ENCODE measurements at places on chromosomes 13 and 19.

DNA sequence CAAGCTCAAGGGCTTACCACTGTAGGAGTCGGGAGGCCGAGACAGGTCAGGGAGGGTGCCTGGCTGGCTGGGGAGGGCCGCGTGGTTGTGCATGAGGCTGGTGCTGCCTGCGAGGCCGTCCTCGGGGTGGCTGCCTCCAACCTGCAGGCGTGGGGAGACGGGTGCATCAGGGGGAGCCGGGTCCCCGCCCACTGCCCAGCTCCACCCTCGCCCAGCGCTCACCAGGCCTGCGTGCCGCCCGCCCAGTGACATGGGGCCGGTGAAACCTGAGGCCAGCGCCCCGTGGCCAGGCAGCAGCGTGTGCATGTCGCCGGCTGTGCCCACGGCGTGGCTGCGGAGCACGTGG lies 13.8 kb upstream of the UQCR11 start:
- no peak for DNase-seq

DNA sequence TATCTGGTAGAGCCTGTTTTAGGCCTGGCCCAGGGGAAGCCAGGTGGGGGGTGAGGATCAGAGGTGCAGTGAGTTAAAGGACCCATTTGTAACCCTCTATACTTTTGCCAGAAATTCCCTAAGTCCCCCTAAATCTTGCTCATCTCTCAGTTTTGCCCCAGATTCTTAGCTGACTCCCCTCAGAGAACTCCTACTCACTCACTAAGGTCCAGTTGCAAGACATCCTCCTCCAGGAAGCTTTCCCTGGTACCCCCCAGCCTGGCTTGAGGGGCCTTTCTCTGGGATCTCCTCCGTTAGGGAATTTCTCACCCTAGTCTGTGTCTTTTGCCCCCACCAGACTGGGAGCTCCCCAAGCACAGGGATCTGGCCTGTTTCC lies 1.9 kb downstream of the TSKS start:
- no peak for DNase-seq

- DNase-seq = no peak
Observed at GRCh38 chr19:47353307-47353712, 4.2 kb downstream of the DHX34 start.

DNA sequence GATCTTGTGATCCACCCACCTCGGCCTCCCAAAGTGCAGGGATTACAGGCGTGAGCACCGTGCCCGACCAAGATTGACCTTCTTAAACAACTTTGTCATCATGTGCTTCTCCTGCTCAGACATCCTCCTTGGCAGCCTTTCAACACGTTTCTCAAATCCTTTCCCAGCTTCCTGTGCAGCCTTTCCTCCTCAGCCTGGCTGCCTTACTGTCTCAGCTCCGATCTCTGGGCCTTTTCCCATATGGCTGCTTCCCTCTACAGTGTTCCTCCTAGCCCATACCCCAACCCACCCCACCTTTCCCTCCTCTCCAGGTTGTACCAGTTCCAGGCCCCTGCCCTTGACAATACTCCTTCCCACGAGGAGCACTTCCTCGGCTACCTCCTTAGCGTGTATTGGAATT lies 7.2 kb downstream of the PHF11 start:
- DNase-seq = no peak

GRCh38 chr13:30128591-30128990 lies 178.8 kb downstream of the KATNAL1 start:
- no peak for DNase-seq

DNA sequence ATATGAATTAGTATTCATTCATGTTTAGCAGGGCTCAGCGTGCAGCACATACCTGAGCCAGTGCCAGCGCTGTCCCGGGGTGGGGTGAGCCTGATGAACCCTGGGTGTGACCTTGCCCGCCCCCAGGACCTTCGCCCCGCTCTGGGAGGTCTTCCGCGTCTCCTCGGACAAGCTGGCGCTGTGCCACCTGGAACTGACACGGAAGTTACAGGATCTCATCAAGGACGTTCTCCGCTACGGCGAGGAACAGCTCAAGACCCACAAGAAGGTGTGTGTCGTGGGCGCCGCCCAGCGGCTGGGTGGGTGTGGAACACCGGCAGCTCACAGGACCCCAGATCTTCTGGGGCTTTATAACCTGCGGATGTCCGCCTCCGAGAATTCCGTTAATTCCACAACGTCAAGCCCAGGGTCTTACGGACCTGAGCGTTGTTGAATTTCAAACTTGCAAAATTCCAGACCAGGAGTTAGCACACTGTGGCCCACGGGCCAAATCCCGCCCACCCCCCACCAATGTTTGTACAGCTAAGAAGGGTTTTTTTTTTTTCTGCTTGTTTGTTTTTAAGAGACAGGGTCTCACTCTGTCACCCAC lies 15.4 kb downstream of the FCHO1 start:
- DNase-seq = peak; percentile 61

DNA sequence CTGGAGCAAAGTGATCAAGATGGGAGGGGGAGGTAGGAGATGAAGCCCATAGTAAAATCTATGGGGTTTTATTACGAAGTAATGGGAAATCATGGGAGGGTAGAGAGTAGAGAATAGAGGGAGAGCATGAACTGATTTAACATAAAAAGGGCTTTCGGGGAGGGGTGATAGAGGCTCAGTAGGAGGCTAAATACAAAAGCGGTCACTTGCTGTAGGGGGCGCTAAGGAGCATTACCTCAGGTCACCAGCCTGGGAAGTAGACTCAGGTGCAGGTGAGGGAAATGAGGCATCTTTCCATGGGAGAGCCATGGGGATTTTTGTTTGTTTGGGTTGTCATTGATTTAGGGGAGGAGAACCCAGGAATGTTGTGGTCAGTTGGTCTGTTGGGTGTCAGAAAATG lies 14.1 kb downstream of the KRTDAP start:
- no peak for DNase-seq

GRCh38 chr13:99624936-99625540 lies 123.8 kb downstream of the TM9SF2 start:
- no peak for DNase-seq

DNA sequence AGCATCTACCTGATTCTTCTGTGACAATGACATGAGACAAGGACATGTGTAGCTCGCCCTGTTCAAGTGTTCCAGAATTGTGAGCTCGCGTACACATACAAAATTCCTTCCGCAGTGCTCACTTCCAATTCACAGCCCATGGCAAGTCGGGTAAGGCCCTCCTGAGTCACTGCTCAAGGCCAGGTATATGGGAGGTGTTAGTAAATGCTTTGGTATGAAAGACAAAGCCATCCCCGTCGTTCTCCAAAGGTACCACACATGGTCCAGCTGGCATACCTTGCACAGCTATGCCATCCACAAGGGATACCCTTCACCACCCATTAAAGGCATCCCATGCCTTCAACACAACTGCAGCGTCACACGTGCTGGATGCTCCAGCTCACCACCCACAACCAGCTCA lies 4.4 kb upstream of the ELL start:
- no peak for DNase-seq

GRCh38 chr19:40397568-40397906 lies 7.6 kb upstream of the HIPK4 start:
- no peak for DNase-seq

DNA sequence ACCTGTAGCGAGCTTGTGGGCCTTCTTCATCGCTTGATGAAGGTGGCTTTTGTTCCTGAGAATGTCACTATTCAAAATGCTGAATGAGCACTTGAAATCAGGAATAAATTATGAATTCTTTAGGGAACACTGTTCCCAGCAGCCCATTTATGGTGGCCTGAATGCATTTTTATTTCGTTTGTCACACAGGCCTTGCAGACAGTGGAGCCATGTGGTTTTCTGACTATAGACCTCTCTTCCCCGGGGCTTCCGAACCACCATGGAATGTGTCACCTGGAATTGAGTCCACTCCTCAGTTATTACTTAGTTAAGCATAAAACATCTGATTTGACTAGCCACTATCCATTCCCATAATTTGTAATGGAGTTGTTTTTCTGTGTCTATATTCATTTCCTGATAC lies 396.9 kb downstream of the IRS2 start:
- DNase-seq = no peak

Data from NCI-H524 treated with DMSO at 0.1 percent for 48 hours (cell line).